ENCODE measurements at places on chromosomes 4 and X.

DNA sequence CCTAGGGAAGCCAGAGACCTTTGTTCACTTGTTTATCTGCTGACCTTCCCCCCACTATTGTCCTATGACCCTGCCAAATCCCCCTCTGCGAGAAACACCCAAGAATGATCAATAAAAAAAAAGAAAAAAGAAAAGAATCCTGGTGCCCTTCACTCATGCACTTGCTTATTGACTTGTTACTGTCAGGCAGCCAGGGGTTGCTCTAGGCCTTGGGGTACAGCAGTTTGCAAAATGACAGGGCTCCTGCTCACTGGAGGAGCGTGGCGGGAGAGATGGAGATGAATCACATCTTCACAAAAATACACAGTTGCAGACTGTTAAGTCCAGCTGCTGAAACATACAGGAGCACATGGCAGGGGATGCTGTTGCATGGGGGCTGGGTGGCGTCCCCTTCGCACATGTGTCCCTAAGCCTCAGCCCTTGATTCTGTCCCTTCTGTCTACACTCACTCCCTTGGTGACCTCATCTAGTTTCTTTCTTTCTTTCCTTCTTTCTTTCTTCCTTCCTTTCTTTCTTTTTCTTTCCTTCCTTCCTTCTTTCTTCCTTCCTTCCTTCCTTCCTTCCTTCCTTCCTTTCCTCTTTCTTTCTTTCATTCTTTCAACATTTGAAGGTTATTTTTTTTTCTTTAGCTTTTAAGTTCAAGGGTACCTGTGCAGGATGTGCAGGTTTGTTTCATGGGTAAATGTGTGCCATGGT, 16.9 kb upstream of the TMEM271 start:
- DNase-seq, result no peak

- no peak for DNase-seq
Measured at GRCh38 chrX:143945171-143945570, 61.3 kb downstream of the UBE2NL start.

- DNase-seq, result no peak
Measured at GRCh38 chrX:47358387-47359065, 11.9 kb upstream of the ZNF157 start.

- DNase-seq, result no peak
Measured at GRCh38 chr4:153036931-153037482, 100.9 kb downstream of the FHDC1 start.

GRCh38 chr4:70714079-70714887, 7.5 kb upstream of the RUFY3 start:
- no peak for DNase-seq

DNA sequence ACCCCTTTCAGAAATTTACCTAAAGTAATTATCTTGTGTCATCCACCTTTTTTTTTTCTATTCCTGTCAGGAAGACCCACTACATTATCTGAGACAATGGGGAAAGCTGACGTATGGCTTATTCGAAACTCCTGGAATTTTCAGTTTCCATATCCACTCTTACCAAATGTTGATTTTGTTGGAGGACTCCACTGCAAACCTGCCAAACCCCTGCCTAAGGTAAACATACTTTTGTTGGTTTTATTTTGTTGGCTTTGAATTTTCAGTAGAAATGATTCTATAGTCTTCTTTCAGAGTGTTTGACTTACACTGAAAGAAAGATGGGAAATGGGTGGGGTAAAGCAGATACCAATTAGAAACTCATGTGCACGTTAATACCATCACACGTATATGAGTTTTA, 2.2 kb downstream of the UGT2B7 start:
- no peak for DNase-seq

- no peak for DNase-seq
Measured at GRCh38 chr4:139514382-139515059, 41.5 kb downstream of the SETD7 start.

- no peak for DNase-seq
Measured at GRCh38 chrX:155071694-155072280, 479 bp downstream of the BRCC3 start.

- DNase-seq, result peak; percentile 31
Measured at GRCh38 chr4:89307446-89308160, at the start of gene GPRIN3. GPRIN3 (minus strand) TSS chr4:89307800; CDS start chr4:89250110, 57,690 bp downstream.

GRCh38 chrX:105313596-105313995, 93.1 kb upstream of the TEX13A start:
- no peak for DNase-seq

- no peak for DNase-seq
Measured at GRCh38 chr4:152106113-152106763, 345.4 kb upstream of the GATB start.

DNA sequence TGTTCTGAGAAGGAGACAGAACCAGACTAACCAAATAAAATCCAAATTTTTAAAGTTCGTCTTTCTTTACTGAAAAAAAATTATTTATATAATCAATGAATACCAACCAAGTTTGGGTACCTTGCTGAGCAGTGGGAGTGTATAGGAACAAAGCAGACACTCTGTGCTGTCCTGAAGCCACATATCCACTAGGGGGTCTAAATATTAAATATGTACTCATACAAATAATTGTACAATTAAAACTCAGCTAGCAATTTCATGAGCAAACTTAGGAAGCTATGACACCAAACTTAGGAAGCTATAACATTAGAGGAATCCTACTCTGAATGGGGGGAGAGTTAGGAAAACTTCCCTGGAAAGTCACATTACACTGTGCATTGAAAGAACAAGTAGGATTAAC, 582.0 kb upstream of the EPHA5 start:
- no peak for DNase-seq
